ENCODE measurements at places on chromosomes 3 and 15. TPM values are rescaled to one million over a fixed set of nuclear protein-coding genes. Genes with fewer than 3 reads are reported as not detected.

- peak; percentile 71 for DNase-seq
Observed at GRCh38 chr15:83653639-83654378, at the start of gene ADAMTSL3. Gene ADAMTSL3 (plus strand): TSS chr15:83654123. CDS start chr15:83655762, 1,639 bp downstream.

Gene ETV5
- 28.5 TPM for total RNA-seq

- DNase-seq = no peak
Observed at GRCh38 chr15:37221671-37222145, 121.4 kb upstream of the MEIS2 start.

Gene BRPF1
- total RNA-seq = 17.8 TPM

Gene BTLA
- total RNA-seq = not detected

DNA sequence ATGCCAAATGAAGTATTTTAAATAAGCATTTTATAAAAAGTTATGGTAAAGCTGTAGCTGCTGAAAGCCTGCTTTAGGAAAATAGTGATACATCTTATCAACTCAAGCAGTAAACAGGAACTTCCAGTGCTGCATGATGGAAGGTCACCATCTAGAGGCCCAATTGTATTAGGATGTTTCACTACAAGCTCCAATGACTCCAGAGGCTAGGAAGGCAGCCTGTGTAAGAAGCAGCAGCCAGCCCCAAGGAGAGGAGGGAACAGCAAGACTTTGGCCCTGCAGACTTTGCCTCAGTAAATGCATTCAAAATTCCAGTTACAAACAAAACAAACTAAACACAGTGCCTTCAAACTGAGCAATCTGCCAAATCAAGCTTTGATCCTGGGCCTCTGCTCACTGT lies 32.1 kb downstream of the ILDR1 start:
- no peak for DNase-seq

- DNase-seq = peak; percentile 27
Observed at GRCh38 chr3:187150599-187150998, 11.3 kb upstream of the RPL39L start.

DNA sequence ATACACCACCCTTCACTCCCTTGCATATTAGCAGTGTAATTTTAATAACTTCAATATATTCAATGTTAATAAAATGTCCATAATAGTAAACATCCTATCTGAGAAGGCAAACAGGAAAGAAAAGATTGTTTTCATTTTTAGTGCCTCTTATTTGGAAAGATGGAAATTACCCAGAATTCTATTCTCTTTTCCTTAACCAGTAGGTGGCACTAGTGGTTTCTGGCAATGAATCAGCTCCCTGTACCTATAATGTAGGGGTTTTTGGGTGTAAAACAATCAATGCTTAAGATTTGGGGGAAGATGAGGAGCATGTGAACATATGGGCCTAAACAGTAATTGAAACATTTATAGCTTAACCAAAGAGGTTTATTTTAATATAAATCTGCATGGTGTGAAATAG lies 5.7 kb upstream of the SEMA6D start:
- peak; percentile 17 for DNase-seq

DNA sequence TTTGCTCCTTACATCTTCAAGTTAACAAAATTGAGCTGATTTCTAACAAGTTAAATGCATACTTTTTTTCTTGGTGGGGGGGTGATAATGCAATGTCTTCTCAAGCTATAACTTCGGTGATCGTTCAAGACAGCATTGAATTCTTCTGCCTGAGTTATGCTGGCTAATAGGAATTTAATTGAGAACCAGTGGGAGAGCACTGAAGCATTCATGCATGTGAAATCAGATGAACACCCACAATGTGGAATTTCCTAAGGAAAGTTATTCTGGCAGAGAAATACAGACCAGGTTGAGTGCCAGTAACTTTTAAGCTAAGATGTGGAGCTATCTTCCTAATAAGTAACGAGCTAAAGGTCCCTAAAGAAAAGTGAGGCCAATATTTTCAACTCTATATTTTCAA lies 3.0 kb downstream of the SPATA16 start:
- no peak for DNase-seq

- DNase-seq = no peak
Observed at GRCh38 chr3:137771401-137772213, 7.5 kb downstream of the SOX14 start.

Gene MCF2L2
- 0.26 TPM for total RNA-seq

GRCh38 chr15:45794304-45794703 lies 159.5 kb downstream of the SQOR start:
- no peak for DNase-seq

DNA sequence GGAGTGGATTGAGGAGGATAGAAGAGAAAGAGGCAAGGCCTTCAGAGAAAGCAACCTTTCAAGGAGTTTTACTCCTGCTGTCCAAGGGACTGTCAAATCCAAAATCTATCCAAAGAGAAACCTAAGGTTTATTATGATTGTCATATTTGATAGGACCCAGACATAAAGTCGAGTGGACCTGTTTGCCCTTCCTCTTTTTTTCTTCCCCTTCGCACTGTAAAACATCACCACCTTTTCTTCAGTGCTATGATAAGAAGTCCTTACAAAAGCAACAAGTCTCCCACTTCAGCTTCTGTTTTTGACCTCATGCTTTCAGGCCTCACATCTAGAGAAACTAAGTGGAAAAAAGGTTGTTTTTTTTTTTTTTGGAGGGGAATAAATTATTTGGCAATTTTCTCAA lies 73.0 kb downstream of the TRPC1 start:
- DNase-seq = no peak

DNA sequence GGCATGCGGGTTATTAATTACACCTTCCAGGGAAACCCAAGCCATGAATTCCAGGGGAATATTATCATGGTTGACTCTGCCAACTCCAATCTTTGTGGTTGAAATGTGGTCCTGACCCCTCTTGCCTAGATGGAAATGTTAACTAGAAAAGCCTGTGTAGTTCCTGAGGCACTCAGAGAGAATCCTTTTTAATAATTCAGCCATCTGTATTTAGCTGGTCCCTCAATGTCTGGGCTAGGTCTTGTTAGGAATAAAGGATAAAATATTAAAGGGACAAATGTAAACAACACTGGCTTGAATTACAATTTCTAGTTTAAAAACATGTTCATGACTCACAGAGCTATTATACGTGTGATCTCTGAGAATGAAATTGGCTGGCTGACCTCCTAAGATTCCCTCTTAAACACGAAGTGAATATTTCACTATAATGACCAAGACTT lies 435.2 kb upstream of the SUCLG2 start:
- DNase-seq = no peak

DNA sequence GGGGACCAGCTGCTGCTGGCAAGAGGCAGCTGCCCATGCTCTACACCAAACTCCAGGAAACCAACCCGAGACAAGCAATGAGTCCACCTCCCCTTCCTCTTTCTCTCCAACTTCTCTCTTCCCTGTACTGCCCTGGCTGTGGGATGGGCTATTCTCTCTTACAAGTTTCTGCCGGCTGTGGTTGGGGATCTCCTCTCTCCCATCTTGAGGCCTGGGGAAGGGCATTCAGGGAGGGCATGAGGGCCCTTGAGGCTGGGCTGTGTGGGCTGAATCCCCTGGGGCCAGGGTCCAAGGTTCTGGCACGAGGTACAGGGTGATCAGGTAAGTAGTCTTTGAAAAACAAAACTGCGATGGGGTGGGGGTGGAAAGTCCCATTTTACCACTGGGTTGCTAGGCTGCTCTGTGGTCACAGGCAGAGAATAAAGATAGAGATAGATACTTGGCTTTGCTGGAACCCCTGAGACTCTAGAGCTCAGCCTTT lies 32.3 kb upstream of the CTSH start:
- DNase-seq = no peak

GRCh38 chr3:182683858-182684257 lies 109.4 kb upstream of the ATP11B start:
- no peak for DNase-seq

- peak; percentile 51 for DNase-seq
Observed at GRCh38 chr15:44536302-44536961, 515 bp upstream of the EIF3J start.

- no peak for DNase-seq
Observed at GRCh38 chr15:77168616-77169015, 97.7 kb upstream of the TSPAN3 start.

Gene GHRL
- 0.51 TPM for total RNA-seq

DNA sequence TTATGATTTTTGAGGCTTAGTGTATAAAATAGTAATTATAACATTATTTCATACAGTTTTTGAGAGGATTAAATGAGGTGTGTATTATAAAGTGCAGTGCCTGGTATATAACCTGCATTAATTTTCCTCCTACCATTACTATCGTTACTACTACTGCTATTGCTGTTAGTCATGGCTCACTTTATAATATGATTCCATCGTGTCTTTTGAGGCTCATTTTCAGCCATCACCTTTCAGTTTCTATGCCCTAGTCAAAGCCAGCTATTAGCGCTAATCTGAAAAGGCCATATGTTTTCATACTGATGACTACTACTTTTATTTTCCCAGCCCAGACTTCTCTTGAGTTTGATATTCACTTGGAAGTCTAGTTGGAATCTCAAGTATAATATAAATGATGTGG lies 5.5 kb downstream of the MEF2A start:
- DNase-seq = no peak

Gene ZNF80
- total RNA-seq = not detected

Gene PLA2G4F
- total RNA-seq = not detected

Gene NUP210
- 2.3 TPM for total RNA-seq

- no peak for DNase-seq
Observed at GRCh38 chr3:69844706-69845105, 105.4 kb downstream of the MITF start.

DNA sequence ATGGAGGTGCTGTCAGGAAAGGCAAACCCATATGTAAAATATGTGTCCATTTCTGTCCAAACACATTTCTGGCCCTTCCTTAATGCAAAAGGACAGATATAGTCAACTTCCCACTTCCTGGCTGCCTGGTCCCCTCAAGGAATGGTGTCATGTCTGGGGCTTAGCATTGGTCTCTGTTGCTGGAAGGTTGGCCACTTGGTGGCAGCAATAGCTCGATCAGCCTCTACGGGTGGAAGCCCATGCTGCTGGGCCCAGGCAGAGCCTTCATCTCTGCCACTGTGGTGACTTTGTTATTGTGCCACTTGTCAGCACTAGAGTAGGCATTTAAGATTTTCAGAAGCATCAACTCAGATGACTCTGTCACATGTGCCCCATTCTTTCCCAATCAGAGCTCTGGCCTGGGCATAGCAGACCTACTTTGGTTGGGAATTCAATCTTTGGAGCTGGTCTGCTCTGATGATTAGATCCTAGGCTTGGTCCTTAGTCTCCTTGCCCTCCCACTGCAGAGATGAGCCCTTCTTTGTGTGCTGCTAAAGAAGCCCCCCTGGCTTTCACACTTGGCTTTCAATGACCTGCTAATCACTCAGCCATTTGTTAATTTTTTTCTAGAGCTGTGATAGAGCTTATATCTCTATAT lies 51.0 kb upstream of the SPSB4 start:
- DNase-seq = peak; percentile 66

GRCh38 chr3:133995264-133995663 lies 34.5 kb downstream of the SLCO2A1 start:
- no peak for DNase-seq

Gene ADPGK
- total RNA-seq = 29.3 TPM

- DNase-seq = no peak
Observed at GRCh38 chr15:87743562-87743961, 513.0 kb downstream of the NTRK3 start.

DNA sequence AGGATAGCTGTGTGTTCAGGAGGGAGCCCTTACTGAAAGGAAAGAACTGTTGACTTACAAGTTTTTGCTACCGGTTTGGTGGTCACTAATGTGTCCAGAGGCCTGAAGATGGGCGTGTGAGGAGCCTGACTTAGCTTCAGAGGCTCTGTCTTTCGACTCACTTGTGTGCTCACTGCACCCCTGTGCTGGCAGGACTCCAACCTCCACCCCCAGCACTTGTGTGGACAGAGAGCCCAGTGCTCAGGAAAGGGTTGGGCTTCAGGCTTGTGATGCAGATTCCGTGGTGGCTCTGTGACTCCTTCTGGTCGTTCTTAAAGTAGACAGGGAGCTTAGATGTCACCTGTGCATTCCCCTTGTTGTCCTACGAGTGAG lies 100.9 kb downstream of the PGPEP1L start:
- no peak for DNase-seq

- DNase-seq = no peak
Observed at GRCh38 chr3:42934910-42935309, 29.0 kb downstream of the ZNF662 start.

DNA sequence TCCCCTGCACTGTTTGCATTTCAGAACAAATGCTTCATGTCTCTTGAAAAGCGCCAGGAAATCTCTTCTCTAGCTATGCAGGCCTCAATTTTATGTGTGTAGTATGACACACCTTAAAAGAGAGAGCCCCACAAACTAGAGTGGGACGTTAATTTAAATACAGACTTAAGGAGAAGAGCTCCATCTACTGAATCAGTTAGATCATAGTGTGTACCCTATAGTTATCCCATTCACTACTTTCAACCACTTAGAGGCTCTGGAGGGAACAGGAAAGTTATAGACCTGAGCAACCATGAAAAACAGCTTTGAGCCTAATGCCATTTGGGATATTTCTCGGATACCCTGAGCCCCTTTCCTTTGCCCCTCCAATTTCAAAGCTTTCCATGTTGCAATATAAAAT lies 153.7 kb downstream of the TIGIT start:
- no peak for DNase-seq

GRCh38 chr3:190089711-190090110 lies 31.0 kb downstream of the P3H2 start:
- no peak for DNase-seq

GRCh38 chr3:59469948-59470723 lies 420.3 kb upstream of the CFAP20DC start:
- no peak for DNase-seq

DNA sequence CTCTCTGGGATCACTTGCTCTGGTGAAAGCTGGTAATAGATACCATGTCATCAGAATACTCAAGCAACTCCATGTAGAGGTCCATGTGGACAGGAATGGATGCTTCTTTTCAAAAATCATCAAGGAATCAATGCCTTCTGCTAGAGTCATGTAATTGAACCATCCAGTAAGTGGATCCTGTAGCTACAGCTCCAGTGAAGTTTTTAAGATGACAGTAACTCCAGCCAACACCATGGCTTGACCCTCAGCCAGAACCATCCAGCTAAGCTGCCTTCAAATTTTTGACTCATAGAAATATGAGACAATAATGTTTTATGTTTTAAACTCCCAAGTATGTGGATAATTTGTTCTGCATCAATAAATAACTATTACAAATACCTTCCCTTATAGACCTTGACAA lies 923.7 kb downstream of the EPHA3 start:
- no peak for DNase-seq

GRCh38 chr3:117762621-117763037 lies 1053.0 kb downstream of the TUSC7 start:
- no peak for DNase-seq

DNA sequence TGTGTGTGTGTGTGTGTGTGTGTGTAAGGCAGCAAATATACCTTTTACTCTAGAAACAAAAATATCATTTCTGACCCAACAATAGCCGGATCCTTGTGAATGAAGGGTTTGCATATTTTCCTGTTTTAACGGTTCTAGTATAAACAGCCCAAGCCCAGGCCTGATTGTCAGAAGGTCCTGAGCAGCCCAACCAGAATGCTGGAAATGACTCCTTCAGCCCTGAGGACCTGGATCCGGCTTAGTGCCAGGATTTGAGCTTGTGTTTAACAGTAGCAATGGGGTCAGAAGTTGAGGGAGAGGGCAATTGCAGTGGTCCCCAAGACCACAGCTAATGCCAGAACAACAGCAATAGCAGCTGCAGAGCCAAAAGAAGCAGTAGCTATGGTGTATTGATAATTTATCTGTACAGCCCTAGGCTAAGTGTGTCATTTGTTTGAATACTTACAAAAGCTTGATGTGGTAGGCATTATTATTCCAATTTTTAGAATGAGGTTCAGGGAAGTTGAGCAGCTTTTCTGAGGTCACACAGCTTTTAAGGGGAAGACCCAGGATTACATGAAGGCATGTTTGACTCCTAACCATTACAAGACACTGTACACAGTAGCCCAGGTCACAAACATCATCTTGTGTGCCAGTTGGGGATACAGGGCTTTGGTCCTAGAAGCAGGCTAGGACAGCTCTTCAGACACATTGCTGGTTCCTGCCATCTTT lies 12.8 kb downstream of the FOXL2 start:
- no peak for DNase-seq

All from dermis microvascular lymphatic vessel endothelial cell (primary cell).